Coronary artery (tissue), 2 donors: ENCODE measurements at places on chromosomes 7 and 10.

- DNase-seq, result no peak
Observed at GRCh38 chr10:8511026-8511425, 456.5 kb downstream of the GATA3 start.

DNA sequence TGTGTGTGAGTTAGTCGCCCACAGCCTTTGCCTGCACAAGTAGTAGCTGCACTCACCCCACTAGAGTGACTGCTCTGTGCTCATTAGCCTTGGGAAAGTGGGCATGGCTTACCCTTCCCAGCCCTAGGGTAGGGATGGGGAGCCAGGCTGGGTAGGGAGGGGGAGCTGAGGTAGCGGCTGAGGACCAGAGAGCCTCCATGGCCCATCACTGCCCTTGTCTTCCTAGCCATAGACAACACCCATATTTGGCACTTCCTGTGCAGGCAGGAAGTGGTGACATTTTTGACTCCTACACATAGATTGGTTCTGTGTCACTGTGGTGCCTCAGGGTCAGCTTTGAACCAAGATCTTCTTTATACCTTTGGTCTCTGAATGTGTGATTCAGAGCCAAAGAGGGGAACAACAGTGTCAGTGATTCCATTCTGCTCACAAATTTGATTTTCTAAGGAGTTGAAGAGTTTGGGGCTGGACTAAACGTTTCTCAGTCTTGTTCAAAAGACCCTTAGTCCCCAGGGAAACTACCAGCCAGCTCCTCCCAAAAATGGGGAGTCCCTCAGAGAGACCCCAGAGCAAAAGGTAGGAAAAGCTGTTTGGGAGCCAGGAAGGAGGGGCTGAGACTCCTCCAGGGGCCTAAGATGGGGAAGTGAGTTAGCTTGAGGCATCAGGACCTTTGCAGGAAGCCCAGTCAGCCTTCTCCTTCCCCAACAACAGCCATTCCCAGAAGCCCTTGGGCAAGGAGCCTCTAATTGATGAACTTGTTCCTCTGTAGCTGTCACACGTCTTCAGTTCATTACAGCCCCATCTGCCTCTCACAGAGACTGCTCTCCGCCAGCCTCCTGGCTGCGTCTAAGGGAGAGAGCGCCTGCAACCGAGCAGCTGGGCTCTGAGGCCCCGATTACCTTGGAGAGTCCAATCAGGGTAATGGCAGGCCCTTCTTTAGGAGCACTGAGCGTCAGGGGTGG lies 135.0 kb downstream of the CDH23 start:
- DNase-seq, result no peak

DNA sequence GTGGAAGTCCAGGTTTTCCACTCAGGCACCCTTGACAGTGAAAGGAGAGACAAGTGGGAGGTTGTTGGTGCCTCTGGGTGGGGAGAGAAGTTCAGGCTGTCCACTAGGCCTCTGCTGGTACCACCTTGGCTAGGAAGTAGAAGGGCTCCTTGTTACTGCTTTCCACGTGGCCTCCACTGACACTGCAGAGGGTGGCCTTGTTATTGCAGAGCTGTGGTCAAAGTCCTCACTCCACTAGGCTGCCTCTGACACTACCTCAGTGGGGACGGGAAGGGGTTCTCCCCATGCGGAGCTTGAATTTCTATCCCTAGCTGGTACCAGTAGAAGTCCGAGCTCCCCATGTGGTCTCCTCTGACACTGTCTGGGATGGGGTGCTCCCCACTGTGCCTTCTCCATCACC lies 14.9 kb upstream of the STOX1 start:
- DNase-seq, result no peak

DNA sequence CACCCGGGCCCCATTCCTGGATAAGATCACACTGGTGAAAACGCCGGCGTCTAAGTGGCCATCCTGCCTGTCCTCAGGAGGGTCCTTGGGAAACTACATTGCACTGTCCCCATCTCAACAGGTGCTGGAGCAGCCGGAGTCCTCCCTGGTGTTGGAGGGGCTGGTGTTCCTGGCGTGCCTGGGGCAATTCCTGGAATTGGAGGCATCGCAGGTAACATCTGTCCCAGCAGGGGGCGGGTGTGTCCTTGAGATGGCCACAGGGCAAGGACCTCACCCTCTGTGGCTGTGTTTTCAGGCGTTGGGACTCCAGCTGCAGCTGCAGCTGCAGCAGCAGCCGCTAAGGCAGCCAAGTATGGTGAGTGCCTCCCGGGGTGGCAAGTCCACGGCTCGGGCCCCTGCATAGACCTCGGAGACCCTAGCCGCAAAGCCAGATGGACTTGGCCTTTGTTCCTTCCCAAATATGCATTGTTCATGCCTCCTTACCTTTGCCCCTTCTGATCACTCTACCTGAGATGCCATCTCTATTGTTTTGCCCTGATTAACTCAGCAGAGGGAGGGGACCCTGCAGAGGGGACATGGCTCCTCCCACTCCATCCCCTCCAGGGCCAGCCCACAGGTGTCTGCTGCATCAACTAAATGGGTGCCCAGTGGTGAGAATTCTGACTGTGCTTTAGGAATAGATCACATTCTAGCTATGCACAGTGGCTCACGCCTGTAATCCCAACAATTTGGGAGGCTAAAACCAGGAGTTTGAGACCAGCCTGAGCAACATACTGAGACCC lies 23.8 kb downstream of the ELN start:
- DNase-seq, result no peak

DNA sequence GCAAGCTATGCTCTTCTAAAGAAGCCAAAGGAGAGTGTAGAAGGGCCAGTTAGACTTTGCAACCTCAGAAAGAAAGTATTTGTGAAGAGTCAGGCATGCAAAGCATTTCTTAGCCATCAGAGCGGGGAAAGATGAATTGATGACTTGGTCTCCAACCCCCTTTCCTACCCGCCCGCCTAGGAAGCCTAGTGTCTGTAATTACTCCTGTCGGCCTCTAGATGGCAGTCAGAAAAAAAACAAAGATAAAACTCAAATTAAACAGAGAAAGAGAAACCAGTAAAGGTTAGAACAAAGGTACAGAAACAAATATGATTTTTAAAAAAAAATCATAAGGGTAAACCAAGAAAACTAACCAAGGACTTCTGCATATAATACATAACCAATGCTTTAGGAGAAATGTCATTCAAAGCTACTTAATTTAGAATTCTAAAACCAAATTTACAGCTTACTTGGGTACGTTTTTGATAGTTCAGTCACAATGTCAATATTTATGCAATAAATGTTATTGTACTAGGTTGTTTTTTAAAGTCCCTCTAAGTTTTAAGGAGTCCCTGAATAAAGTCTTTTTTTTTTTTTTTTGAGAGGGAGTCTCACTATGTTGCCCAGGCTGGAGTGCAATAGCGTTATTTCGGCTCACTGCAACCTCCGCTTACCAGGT lies 97.6 kb downstream of the LYZL1 start:
- DNase-seq, result no peak

DNA sequence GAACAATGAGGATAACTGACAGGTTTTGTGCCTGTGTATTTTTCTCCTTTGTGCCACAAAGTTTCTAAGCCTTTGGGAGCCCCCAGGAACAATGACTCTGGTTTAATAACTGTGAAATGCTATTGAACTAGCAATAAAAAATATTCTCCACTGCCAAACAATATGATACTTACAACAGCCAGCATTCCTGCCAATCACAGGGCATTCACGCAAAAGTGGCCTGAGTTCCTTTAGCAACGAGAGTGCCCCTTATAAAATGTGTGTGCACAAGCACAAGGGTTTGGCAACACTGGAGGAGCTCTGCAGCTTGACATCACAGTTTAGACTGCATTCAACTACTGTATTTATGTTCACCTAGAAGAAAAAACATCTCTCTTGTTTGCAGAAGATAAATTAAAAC lies 412.9 kb upstream of the NFE2L3 start:
- no peak for DNase-seq

GRCh38 chr10:117342641-117343040 lies 32.6 kb downstream of the PDZD8 start:
- no peak for DNase-seq

- no peak for DNase-seq
Observed at GRCh38 chr10:77027576-77027975, 610.0 kb downstream of the KCNMA1 start.

DNA sequence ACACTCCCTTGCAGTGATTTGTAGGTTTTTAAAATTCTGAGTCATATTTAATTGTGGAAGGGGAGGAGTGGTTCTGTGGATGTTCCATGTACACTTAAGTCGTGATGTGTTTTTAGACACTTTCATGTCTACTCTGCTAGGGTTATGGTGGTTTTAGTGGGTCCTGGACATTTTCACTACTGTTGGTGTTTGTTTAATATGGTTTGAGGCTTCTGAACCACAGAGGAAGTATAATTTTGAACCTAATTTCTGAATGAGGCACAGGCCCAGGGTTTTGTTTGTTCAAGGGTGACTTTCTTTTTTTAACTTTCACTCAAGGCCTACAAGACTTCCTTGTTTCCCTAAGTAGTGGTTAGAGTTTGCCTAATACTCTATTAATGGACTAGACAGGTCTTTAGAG lies 13.3 kb downstream of the SLC26A5 start:
- DNase-seq, result no peak

GRCh38 chr10:103554488-103555324 lies 61.2 kb downstream of the NEURL1 start:
- DNase-seq, result no peak

DNA sequence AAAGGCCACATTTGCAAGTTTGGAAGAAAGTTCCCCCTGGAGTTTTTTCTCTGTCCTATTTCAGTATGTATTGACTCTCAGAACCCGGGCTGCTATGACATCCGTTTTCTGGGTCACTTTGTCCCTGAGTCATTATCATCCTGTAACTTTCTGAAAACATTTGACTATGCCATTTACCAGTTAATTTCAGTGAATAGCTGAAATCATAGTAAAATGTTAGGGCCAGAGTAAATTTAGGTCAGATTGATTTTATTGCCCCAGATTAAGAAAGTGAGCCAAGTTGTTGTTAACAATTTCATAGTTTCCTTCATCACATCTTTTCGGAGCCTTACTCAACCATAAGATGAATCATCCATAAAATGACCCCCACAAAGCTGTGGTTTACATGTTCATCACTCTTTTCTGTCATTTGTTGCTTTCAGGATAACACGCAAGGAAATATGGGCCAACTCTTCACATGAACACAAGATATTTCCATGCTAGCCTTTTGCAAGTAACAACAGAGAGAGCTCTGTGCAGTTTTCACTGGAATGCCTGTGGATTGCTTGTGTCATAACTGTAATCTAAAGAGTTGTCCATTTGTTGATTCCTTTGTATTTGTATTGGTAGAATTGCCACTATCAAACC lies 3.9 kb upstream of the MACC1 start:
- DNase-seq, result no peak

GRCh38 chr10:36066102-36066501 lies 424.0 kb upstream of the FZD8 start:
- no peak for DNase-seq

DNA sequence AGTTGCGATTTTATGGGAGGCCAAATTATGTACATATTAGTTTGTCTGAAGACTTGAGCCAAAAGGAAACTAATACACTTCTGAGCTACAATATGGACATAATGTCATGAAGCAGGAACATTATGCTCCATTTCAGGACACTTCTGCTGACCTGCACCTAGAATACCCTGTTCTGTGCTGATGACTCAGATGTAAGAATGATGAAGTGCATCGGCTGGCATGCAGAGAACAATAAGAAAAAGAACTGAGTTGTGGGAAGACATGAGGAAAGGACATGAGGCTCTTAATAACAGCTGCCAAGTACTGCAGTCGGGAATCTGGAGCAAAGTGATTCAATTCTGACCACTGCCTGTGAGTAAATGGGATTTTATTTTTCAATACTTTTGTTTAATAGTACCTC lies 192.9 kb upstream of the VSTM2A start:
- no peak for DNase-seq

- no peak for DNase-seq
Observed at GRCh38 chr10:102628451-102628911, 15.8 kb upstream of the TRIM8 start.

DNA sequence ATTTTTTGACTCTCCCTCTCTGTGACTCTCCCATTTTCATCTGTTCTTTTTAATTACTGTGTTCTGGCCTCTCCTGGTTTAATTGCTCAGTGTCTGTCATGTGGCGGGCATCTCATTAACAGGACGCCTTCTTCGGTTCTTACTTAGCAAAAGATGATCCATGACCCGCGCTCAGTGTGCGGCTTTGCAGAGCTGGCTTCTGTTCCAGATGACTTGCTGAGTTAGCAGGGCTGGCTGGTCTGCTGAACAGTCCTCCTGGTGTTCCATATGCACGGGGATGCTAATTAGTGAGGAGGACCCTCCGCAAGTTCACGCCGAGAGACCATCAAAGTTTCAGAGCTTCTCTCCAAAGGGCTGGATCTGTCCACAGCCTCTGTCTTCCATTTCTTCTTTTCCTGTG lies 258.6 kb upstream of the MKI67 start:
- DNase-seq, result peak; percentile 35

DNA sequence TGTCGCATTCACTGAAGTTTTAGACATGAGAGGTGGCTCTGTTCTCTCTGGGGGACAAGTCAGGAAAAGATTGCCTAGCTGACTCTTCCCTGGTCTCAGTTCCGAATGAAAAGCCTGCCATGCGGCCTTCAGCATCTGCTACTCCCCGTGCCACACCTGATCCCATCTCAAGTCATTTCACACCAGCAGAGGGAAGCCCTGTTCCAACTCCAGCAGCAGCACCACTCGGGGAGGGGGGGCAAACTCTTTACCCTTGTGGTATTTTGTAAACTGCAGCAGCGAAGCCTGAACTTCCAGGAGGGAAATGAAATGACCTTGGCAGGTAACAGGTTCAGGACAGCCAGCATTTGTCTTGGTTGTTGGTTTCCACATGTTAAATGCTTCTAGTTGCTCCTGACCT lies 13.8 kb downstream of the LRRC4 start:
- DNase-seq, result no peak

- DNase-seq, result no peak
Observed at GRCh38 chr7:110685899-110686298, 405.0 kb upstream of the LRRN3 start.

- no peak for DNase-seq
Observed at GRCh38 chr10:22369434-22370072, 24.3 kb downstream of the SPAG6 start.

GRCh38 chr10:88986549-88987242 lies 3.9 kb upstream of the FAS start:
- no peak for DNase-seq

DNA sequence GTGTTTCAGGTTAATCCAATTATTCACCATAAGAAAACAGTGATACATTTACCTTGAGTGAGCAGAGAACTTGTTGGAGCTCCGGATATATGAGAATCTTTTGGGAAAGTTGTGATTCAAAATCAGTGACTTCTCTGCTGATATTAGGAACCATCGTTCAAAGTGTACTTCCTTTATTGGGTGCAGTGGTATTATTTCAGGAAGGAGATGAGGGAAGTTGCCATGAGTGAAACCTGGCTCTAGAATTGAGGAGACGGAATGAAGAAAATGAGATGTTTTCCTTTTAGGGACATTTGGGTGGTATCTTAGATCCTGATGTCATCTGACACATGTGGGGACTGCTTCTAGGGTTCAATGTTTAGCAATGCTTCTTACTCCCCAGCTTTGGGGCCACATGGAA lies 343.9 kb downstream of the ABCA13 start:
- no peak for DNase-seq

GRCh38 chr10:15540727-15541126 lies 169.6 kb upstream of the FAM171A1 start:
- DNase-seq, result no peak

GRCh38 chr7:102289057-102289456 lies 2.4 kb downstream of the SH2B2 start:
- no peak for DNase-seq
